Naive thymus-derived CD8-positive, alpha-beta T cell (primary cell): ENCODE measurements at places on chromosomes 3 and 15. TPM values are rescaled to one million over a fixed set of nuclear protein-coding genes. Genes with fewer than 3 reads are reported as not detected.
A peak's percentile ranks its signal among the peaks of the same experiment; 100 is the strongest.

GRCh38 chr3:172370419-172370818 lies 77.8 kb downstream of the GHSR start:
- no peak overlapping the region for H3K27ac ChIP-seq
- no peak for DNase-seq

DNA sequence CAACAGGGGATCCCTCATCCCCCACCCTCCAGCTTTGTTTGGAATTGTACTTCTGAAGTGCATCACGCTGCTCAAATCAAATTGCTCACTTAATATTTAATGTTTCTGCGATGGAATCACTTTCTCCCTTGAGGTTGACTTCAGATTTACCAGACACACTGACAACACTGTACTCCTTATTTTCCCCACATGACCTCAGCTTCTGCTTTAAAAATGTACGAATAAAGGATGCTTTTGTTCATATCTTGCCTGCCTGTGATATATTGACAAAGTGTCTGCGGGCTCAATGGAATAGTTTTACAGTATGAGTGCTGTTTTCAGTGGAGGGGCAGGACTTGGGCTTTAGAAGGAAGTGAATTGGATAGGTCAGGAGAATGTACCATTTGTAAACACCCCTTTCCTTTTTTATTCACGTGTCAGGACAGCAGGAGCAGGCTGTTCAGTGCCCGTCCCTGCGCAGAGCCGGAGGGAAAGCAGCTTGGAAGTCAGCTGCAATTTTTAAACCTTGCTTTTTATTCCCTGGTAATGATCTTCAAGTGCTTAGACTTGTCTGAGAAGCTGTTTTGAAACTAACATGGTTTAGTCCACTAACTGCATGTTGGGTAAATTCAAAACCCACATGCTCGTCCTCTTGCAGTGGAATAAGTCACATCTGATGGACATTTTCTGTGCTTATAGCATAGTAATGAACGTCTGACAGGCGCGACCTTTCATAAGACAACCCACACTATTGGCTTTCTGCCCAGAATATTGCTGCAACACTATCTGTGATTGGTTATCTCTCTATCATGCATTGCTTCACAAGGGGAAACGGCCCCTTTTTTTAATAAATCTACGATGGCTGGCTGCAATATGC lies 29.9 kb downstream of the MBNL1 start:
- peak overlapping the region; percentile 61 for H3K4me3 ChIP-seq
- peaks cover 7% of the 10 kb centered on the region for H3K36me3 ChIP-seq
- H3K4me1 ChIP-seq: peaks cover 81% of the 10 kb centered on the region
- H3K27ac ChIP-seq: peak overlapping the region; percentile 90

DNA sequence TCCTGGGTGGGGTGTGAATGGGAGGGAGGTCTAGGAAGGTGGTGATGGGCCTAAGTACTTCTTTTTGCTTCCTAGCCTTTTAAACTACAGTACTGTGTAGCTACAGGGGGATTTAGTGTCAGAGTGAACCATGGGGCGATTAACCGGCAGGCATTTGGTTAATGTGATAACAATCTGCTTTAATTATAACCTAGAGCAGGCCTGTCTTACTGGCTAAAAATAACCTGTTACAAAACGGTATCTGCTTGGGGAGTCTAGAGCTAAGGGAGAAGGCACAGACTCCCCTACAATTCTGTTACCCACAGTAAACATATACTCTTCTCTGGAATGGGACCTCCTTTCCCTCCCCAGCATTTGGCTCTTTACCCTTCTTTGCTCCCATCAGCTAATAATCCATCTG lies 85.4 kb downstream of the RBPMS2 start:
- peaks cover 19% of the 10 kb centered on the region for H3K4me1 ChIP-seq
- peak overlapping the region; percentile 35 for H3K27ac ChIP-seq
- H3K4me3 ChIP-seq: no peak overlapping the region
- peaks cover 78% of the 10 kb centered on the region for H3K36me3 ChIP-seq

GRCh38 chr3:156820692-156821080 lies 5.5 kb upstream of the LEKR1 start:
- H3K4me1 ChIP-seq: peaks cover 20% of the 10 kb centered on the region
- peaks cover under 1% of the 10 kb centered on the region for H3K36me3 ChIP-seq
- H3K4me3 ChIP-seq: no peak overlapping the region
- no peak for DNase-seq

Gene CLRN1
- not detected for total RNA-seq
